H4 (cell line): ENCODE measurements at places on chromosomes 7 and 10. TPM values are rescaled to one million over a fixed set of nuclear protein-coding genes. Genes with fewer than 3 reads are reported as not detected.

Gene C7orf25
- total RNA-seq, result 13.2 and 15.8 TPM in 2 replicates

Gene NDUFB8
- 184 and 195 TPM in 2 replicates for total RNA-seq

Gene IL6
- total RNA-seq, result 5.1 and 6.7 TPM in 2 replicates

Gene TUBB8
- not detected in 2 replicates for total RNA-seq

Gene EMX2
- not detected in 2 replicates for total RNA-seq

Gene ARHGEF5
- 2.2 and 2.3 TPM in 2 replicates for total RNA-seq

Gene FAM221A
- 2.9 and 4.8 TPM in 2 replicates for total RNA-seq

Gene GBF1
- 24.6 and 30.1 TPM in 2 replicates for total RNA-seq

Gene WNT2
- not detected in 2 replicates for total RNA-seq

Gene AGAP5
- 1.7 and 24.6 TPM in 2 replicates for total RNA-seq

Gene DTX2
- 5.6 and 8.2 TPM in 2 replicates for total RNA-seq

Gene INSYN2A
- total RNA-seq, result 0.02 TPM in 1 of 2 replicates, not detected in the other
